A549 (cell line): ENCODE measurements at places on chromosomes 7 and 10. TPM values are rescaled to one million over a fixed set of nuclear protein-coding genes. Genes with fewer than 3 reads are reported as not detected.

DNA sequence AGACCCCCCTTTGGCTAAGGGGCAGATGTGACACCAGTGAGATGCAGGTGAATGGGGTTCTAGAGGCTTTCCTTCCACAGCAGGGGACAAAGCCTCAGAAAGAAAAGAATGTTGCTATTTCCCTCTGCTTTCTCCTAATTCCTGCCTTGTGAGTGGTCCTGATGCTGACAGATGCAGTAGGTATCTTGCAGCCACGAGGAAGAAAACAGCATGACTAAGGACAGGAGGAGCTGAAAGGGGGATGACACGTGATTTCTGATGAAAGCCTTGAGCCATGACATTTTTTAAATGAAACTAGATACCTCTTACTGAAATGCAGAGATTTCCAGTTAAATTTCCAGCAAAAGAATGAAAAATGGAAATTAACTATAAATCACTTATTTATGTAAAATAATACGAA is 92.4 kb downstream of the C1GALT1 start:
- no peak for DNase-seq

The LRRD1 gene
- not detected in 3 replicates for polyA plus RNA-seq

GRCh38 chr10:132120200-132120599 is 54.5 kb downstream of the JAKMIP3 start:
- no peak for DNase-seq

DNA sequence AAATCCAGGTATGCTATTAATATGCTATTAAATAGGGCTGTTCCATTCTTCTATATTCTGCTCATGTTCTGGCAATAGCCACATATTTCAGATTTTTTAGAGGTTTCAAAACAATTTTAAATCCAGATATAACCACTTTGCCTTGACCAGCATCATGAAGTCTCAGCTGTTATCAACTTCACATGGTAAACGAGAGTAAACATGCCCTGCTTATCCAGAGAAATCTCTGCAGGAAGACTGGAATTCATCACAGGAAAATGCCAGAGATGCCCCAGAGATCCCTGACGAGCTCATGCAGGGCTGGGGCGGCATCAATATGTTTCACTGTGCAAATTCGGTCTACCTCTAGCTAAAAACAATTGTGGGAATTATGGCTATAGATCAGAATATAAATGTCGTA is 126.5 kb downstream of the FANK1 start:
- DNase-seq = no peak

- DNase-seq = no peak
These were observed 129.7 kb downstream of the ZNF365 start for GRCh38 chr10:62503872-62504271.

GRCh38 chr10:47034441-47035051 is 123.3 kb downstream of the PTPN20 start:
- DNase-seq = no peak

DNA sequence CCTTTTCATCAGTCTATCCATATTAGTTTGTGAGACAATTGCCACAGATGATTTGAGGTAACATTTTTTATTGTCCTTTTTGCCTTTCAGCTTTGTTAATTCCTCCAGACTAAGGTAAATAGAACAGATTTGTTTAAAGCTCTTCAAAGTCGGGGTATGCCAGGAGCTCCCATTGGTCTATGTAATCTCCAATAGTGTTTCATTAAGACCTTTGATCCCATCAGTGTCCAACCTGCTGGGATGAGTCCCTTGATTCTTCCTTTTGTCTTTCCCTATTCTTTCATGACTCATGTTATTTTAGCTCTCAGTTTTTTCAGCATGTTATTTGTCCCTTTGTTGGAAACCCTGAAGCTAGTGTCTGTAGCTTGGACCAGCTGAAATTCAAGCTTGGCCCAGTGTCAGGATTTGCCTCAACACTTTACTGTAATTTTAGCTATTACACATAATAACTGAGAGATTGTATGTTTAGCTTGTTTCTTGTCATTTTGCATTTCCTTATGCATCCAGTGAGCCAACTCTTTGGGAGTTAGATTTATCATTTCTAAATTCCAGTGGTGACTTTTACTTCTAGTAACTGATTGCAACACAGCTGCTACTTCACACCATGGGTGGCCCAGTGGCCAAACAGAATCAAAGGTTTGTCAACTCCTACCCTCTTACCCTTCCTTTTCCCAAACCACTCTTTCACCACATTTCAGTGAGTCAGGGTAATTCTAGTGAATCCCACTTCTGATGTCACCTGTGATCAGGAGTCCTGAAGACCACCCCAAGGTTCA is 15.3 kb downstream of the AGBL3 start:
- no peak for DNase-seq

The H2AZ2 gene
- polyA plus RNA-seq = 236 to 244 TPM (median 241 TPM) in 3 replicates

The PNLIPRP3 gene
- not detected in 3 replicates for polyA plus RNA-seq

GRCh38 chr10:71001470-71001869 is 113.1 kb upstream of the PCBD1 start:
- DNase-seq = peak; percentile 18

- DNase-seq = no peak
These were observed 705 bp downstream of the SLF2 start for GRCh38 chr10:100913470-100913865.

- DNase-seq = no peak
These were observed 16.0 kb downstream of the GIMAP8 start for GRCh38 chr7:150466477-150466876.
